Activated T-cell treated with anti-CD3 and anti-CD28 coated beads, Interleukin-2, amount 50 U/mL, for 72 hours (primary cell): ENCODE measurements at places on chromosomes 5 and 9.

DNA sequence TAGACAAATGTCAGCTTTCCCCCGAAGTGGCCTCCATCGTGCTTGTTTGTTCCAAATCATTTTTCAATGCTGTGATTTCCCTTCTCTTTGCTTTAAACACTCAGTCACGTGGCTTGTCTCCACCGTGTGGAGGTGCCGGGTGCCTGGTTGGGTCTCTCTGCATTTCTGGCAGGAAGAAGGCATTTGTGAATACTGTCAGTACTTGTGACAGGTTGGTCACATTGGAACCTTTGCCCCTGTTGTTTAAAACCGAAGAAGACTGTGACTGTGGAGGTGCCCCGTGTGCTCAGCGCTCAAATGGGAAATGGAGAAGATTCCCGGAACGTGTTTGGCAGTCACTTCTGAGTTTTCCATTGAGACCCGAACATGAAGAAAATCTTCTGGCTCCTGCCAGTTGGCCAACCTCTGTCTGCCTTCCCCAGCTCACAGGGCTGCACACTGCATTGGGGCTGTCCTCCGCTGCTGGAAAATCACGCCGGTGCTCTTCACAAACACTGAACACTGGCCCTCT lies 74.6 kb downstream of the LMNB1 start:
- DNase-seq = no peak

- DNase-seq = peak; percentile 68
Observed at GRCh38 chr9:121133104-121133816, 58.5 kb downstream of the CNTRL start.

DNA sequence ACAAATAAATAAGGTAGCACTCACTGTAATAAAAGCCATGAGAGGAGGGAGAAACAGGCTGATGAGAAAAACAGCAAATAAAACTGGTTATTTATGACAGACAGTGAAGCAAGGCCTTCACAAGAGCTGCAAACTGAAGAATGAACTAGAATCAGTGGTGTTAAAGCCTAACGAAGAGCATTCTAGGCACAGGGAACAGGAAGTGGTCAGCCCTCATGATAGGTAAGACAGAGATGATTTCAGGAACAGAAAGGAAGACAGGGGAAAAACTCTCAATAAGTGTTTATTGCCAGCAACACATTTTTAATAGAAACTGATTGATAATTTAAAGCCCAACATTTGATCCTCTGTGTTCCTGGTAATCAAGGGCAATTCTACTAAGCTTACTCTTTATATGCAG lies 124.5 kb downstream of the EDIL3 start:
- no peak for DNase-seq

DNA sequence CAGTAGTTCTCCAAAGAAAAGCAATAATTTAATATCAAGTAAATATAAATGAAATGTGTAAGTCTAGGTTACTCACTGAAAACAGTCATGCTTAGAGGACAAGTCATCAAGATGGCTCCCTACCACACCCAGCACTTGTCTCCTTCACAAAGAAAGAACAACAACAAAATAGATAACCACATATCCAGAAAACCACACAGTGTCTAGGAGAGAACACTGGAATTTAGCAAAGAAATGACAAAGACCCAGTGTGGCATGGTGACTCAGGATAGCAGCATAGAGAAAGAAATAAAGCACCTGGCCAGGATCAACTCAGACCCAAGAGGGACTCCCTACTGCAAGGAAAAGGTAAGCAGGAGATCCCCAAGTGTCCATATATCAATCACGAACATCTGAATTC lies 356.2 kb downstream of the TMEM161B start:
- no peak for DNase-seq

- DNase-seq = no peak
Observed at GRCh38 chr9:99818500-99818899, 3.2 kb upstream of the NR4A3 start.

DNA sequence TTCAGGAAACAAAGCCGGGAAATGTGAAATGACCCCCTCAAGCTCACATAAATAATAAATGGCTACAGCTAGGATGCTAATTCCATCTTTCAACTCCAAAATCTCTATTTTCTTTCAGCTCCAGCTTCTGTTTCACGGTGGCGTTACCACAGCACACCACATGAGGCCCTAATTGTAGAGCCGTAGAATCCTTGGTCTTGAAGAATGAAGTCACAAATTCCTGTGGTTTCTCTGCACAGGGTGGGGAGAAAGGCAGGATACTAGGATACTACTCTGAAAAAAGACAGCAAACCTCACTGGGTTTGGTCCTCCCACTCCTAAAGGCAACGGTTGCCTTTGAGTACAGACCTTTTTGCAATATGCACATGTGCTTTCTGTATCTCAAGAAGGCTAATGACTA lies 13.9 kb upstream of the RARS1 start:
- DNase-seq = no peak
